Umbilical cord (tissue), 2 donors: ENCODE measurements at places on chromosomes 2 and 18.

DNA sequence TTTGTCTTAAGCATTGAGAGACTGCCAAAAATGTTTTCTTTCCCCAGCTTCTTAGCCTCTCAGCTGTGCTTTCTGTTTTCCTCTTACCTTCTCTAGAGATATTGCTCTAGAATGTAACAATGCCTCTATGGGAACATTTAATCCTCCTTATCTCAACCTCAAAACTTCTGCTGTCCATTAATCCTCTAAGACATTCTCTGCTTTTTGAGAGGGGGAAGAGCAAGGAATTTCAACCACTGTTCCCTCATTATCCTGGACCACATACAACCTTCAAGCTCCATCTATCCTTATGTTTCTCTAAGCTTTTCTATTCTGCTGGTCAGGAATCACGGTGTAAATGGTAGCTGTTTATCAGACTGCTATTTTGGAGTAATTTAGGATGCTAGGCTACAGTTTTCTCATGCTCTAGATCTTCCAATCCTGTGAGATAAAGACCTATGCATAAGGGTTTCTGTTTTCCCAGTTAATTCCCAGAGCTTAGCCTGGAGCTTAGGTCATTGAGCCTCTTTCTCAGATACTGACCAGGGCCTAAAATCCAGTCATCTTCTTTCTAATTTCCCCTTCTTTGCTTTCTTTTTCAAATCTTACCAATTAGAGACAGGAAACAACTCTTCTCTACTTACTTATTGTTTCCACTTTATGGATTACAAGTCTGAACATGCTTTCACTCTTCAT, 282.0 kb downstream of the CALCRL start:
- DNase-seq: peak; percentile 68

- no peak for DNase-seq
Observed at GRCh38 chr18:79679552-79680099, at the start of gene CTDP1. Gene CTDP1 (plus strand): TSS chr18:79679803. CDS start chr18:79679948, 145 bp downstream.

DNA sequence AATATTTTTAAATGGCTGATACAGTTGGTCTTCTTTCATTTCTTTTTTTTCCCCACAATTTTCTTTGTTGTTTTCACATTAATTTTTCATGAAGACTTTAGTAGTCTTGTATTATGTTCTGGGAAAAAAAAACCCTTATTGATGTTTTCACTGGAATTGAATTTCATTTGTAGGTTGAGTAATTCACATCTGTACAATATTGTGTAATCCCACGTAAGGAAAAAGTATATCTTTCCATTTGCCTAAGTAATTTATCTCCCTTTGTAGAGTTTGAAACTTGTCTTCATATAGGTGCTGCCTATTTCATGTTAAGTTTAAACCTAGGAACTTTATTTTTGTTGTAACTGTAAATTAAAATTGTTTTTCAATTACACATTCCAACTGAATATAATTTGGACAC, 2.0 kb downstream of the DNAJC27 start:
- DNase-seq: no peak

DNA sequence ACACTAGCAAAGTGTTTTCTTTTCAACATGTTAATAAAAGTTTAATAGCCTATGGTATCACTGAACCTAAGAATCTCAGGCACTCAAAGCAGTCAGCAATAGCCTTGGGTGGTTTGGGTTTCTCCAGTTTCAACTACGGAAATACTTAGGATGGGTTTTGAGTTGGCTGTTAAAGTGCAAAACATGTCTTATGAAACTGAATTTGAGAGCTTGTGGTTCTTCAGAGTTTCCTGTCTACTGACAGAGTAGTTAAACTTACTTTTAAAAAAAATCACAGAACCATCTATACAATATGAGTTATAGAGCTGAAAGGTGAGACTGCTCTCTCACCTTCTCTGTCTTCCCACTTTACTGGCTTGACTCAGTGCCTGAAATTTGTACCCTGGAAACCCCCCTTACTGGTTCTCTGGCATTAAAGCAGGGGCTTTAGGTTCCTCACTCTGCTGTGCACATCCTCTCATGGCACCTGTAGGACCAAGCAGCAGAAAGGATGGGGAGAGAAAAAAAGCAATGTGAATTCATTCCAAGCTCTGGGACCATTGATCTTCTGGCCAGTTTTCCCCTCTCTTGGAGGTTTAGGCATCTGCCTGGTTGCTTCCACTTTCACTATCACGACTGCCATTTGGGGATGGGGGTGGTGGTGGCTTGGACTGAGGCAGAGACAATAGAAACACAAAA, 18.1 kb downstream of the CCDC141 start:
- peak; percentile 43 for DNase-seq

DNA sequence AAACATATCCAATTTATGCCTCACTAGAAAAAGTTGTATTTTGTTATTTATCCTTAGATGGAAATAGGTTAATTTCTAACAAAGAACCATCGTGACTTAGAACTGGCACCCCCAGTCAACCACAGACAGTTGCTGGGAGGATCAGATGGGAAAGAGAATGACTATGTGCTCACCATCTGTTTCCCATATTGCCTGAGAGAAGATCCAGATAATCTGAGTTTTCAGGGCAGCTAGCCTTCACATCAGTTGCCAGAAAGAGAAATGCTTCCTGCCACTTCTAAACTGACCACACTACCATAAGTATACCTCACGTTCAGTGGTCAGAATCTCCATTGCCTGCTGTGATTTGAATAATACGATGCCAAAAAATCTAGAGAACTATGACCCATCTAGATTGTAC, 28.4 kb upstream of the NEB start:
- DNase-seq: peak; percentile 45
